Activated CD8-positive, alpha-beta memory T cell treated with anti-CD3 and anti-CD28 coated beads for 24 hours (primary cell): ENCODE measurements at places on chromosomes 13 and 19.

DNA sequence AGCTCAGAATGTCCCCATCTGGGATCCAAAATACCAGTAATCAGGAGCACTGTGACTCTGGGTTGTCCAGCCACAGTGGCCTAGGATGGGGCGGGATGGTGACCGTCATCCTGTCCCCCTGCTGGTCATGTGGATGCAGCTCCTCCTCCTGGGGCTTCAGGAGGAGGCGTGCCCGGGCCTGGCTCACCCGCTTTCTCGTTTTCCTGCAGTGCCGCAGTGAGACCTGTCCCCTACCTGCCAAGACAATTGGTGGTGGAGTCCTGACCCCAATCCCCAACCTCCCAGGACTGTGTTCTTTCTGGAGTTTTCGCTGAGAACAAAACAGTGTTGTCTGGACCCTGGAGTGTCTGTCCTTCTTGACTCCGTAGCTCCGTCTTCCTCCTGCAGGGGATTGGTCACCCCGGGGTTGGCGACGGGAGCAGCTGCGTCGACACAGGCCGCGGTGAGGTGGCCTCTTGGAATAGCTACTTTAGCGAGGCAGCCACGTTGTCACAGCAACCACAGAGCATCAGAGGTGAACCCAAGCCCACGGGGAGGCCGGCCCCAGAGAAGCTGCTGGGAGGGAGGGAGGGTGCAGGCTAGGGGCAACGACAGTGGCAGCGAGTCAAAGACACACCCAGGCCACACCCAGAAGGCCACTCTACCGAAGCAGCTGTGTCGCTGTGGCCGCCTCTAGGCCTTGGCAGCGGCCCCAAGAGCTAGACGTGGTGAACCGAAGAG, 10.2 kb upstream of the EMC10 start:
- no peak for DNase-seq

- peak; percentile 86 for DNase-seq
These were observed 3.3 kb upstream of the NAPA start for GRCh38 chr19:47518139-47518538.

GRCh38 chr19:39735688-39736087, 2.1 kb downstream of the CLC start:
- DNase-seq, result no peak

DNA sequence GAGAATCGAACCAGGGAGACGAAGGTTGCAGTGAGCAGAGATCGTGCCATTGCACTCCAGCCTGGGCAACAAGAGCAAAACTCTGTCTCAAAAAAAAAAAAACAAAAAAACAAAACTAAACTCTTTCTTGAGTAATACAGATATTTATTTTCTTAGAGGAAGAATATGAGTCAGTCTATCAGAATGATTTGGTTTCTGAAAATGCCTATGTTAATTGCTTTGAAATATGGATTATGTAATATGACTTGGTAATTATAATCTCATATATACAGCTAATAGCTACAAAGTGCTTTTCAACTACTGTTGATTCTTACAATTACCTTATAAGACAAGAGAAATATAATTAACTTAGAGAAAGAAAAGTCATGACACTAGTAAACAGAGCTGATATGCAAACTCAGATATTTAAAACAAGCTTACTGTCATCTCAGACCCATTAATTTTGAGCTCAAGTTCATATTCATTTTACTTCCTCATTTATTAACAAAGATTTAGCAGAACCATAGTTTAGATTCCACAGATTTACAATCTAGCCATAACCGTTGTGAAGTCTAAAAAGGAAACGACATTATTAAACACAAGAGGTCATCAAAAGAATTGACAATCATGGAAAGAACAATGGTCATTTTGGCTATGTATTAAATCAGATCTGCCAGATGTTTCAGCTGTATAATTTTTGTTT, 88.0 kb downstream of the TBC1D4 start:
- DNase-seq, result no peak

- DNase-seq, result peak; percentile 54
These were observed 47.4 kb upstream of the KATNAL1 start for GRCh38 chr13:30354493-30355383.
